ENCODE measurements at places on chromosomes 3 and 15.
A peak's percentile ranks its signal among the peaks of the same experiment; 100 is the strongest.

- DNase-seq, result no peak
Measured at GRCh38 chr3:134576426-134576825, 74.4 kb downstream of the KY start.

- DNase-seq, result no peak
Measured at GRCh38 chr3:125194849-125195601, 17.5 kb downstream of the SLC12A8 start.

DNA sequence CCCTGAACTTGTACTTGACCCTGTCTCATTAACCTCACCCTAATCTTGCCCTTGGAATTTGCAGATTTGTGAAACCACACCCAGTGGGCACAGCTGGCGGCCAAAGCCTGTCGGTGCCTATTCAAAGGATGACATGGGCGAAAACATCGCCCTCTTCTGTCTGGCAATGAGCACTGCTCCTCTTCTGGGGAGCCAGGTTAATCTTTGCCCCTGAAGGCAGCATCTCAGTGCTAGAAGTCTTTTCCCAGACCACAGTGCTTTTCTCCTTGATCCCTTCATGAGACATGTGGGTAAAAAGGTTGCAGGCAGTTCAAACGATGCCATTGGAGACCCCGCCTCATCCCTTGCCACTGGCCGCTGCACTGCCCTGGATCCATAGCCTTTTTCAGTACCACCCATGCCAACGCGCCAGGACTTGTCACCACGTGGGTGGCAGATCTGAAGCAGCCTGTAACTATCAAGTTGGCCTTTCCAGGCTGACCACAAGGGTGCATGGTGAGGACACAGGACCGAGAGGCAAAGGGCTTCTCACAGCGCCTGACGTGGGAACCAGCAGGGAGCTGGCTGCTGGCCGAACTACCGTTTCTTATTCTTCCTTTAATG is 6.5 kb upstream of the DNASE1L3 start:
- DNase-seq, result peak; percentile 46

DNA sequence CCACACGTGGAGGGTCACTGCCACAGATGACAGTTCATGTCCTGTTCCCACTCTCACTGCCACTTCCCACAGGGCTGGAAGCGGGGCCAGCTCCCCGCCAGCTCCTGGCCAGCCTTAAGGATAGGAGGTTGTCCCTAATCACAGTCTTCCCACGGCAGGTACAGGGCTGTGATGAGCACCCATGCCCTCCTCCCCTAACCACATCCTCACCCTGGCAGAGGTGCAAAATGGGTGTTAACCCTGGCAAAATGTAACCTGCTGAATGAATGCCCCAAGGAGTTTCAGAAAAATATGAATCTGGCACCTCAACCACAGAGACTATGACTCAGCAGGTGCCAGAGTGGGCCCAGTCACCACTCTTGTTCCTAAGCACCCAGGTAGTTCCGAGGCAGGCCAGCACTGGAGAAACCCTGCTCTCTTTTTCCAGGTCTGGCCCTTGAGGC is 185.1 kb upstream of the TPM1 start:
- no peak for DNase-seq

DNA sequence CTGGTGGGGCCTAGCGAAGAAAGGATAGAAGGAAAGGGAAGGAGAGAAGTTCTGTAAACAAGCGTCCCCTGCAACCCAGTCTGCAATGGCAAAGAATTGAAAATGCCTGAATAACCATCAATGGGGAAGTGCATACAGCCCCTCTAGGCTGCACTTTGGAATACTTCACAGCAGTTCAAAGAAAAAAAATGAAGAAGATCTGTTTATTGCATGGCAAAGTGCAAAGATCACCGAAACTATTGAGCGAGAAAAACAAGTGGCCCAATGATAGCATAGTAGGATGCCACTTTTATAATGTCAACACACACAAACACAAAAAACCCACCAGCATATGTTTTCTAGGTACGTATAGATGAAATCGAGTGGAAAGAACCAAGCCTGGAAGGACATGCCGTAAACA is 13.6 kb upstream of the SLC6A1 start:
- no peak for DNase-seq

- DNase-seq, result no peak
Measured at GRCh38 chr3:19446687-19447086, 298.4 kb downstream of the KCNH8 start.

DNA sequence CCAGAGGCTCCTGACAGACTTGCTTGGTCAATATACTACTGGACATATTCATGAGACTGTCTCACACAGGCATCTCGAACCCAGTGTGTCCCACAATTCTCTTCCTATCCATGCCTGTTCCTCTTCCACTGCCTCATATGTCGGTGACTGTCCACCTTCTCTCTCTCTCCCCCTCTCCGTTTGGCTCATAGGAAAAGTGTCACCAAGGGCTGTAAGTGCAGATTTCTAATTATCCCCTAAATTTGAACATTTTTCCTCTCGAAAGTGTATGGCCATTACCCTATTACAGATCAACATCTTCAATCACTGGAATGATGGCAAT is 22.5 kb upstream of the MUC20 start:
- no peak for DNase-seq

GRCh38 chr15:70714015-70714414 is 49.3 kb downstream of the UACA start:
- no peak for DNase-seq

GRCh38 chr15:67968564-67968963 is 85.6 kb upstream of the PIAS1 start:
- no peak for DNase-seq

DNA sequence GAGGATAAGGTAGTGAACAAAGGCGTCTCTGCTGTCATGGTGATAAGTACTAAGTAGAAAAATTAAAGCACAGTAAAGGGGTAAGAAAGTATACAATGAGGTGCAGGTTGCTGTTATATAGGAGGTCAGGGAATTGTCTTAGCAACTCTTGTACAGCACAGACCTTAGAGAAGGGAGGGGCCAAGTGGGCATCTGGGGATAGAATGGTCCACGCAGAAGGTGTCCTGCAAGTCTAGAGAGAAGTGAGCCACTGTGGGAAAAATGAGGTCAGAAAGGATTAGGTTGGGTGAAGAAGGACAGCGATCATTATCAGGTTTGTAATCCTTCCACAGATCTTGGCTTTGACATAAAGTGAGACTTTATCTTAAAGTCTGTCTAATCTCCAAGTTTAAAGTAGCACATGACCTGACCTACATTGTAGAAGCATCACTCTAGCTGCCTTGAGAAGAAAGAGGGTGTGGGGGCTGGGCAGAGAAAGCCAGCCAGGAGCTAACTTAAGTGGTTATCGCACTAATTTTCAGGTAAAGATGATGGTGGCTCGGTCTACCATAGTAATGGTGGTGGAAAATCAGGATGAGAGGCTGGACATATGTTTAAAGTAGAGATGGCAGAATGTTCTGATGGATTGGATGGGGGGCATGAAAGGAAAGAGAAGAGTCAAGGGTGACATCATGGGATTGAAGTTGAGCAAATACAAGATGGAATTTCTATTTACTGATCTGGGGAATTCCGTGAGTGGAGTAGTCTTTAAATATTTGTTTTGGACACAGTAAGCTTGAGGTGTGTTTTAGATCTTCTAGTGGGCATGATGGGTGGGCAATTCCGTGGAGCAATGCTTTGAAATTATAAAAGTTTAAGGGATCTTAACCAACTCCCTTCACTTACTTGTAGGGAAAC is 919.2 kb downstream of the ROBO1 start:
- no peak for DNase-seq

DNA sequence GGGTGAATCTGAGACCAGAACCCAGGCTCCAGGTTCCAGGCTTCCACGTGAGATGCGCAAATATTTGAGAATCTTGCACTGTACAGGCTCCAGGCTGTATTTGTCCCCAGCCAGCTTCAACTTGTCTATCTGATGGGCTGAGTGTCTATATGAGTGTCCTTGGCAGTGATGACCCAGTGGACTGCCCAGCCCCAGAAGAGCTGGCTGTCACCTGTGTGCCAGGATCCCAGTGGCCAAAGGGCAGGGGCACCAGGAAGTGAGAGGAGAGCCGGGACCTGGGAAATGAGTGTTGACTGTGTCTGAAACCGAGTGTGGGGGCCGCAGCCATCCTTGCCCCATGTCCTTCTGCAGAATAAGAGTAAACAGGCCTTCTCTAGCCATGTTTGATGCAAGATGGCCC is 10.4 kb downstream of the FAH start:
- no peak for DNase-seq

- DNase-seq, result no peak
Measured at GRCh38 chr3:117563063-117563462, 853.5 kb downstream of the TUSC7 start.

- DNase-seq, result no peak
Measured at GRCh38 chr3:66885326-66886000, 112.6 kb upstream of the KBTBD8 start.

- DNase-seq, result no peak
Measured at GRCh38 chr15:67762610-67763368, 62.5 kb upstream of the SKOR1 start.

- DNase-seq, result no peak
Measured at GRCh38 chr15:71272932-71273331, 157.7 kb downstream of the THSD4 start.

GRCh38 chr3:10688126-10688525 is 127.9 kb upstream of the SLC6A11 start:
- DNase-seq, result no peak

DNA sequence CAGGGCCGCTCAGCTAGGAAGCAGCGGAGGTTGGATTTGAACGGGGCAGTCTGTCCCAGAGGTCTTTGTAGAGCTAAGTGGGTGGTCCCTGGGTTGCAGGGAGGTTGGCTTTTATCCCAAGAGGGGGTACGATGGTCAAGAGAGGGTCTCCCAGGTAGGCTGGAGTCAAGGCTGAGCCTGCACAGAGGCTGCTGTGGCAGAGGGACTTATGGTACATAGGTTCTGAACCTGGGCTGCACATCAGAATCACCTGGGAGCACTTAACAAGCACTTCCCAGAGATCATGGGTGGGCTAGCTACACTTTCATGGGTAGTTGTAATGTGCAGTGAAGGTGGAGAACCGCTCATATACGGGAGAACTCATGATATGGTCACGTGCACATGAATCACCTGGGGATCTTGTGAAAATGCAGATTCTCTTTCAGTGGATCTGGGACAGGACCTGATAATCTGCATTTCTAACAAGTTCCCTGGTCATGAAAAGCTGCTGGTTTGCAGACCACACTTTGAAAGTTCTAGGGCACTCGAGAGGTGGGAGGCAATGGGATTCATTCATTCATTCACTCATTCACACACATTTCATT is 2.9 kb upstream of the RASGRF1 start:
- DNase-seq, result no peak

- DNase-seq, result no peak
Measured at GRCh38 chr3:150603980-150604319, 829 bp downstream of the SELENOT start.

- no peak for DNase-seq
Measured at GRCh38 chr3:5750874-5751640, 563.5 kb downstream of the EDEM1 start.

- no peak for DNase-seq
Measured at GRCh38 chr3:183129243-183129642, 29.9 kb upstream of the MCCC1 start.

DNA sequence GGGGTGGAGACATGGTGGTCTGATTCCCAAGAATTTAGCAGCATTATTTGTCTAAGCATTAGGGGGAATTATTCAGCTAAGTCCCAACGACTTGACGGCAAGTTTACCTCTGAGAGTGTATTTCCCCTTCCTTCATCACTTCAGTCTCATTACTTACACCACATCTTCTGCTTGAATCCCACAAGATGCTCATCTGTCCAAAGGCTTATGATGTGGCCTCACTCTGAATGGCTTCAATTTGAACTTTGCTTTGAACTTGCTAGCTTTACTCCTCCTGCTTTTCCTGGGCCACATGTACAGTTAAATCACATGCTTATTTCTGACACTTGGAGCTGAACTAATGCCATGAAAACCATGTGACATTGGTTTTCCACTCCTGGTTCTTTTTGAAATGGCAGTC is 231.3 kb upstream of the SATB1 start:
- DNase-seq, result no peak

- DNase-seq, result no peak
Measured at GRCh38 chr3:30578479-30578878, 27.9 kb upstream of the TGFBR2 start.

GRCh38 chr15:65392368-65392767 is 14.6 kb upstream of the IGDCC3 start:
- no peak for DNase-seq

GRCh38 chr3:26799679-26800317 is 177.2 kb downstream of the LRRC3B start:
- DNase-seq, result no peak

GRCh38 chr15:88255087-88255483 is 1.5 kb downstream of the NTRK3 start:
- DNase-seq, result no peak

GRCh38 chr3:194744826-194745225 is 59.1 kb downstream of the FAM43A start:
- DNase-seq, result no peak

All from GOT3 (cell line).